ENCODE measurements at places on chromosomes 1 and 21.

- no peak for DNase-seq
Measured at GRCh38 chr1:162717548-162718184, 72.8 kb upstream of the HSD17B7 start.

- no peak for DNase-seq
Measured at GRCh38 chr1:176066709-176067108, 140.4 kb downstream of the COP1 start.

GRCh38 chr1:77824694-77825093 is 45.2 kb downstream of the MIGA1 start:
- no peak for DNase-seq

DNA sequence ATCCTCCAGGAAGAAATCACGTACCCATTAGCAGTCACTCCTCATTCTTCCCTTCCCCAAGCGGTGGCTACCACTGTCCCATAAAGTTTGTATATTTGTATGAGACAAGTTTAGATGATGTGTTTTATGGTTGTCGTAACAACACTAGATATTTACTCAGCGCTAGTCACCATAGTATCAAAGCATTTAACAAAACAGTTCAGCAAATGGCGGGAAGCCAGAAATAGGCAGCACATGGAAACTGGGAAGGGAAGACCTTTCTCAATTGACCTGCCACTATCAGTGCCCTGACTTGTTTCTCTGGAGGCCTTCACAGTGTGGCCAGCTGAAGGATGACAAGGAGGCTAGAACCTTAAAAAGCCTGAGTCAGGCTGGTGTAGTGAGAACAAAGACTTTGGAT is 31.1 kb downstream of the CNST start:
- no peak for DNase-seq

DNA sequence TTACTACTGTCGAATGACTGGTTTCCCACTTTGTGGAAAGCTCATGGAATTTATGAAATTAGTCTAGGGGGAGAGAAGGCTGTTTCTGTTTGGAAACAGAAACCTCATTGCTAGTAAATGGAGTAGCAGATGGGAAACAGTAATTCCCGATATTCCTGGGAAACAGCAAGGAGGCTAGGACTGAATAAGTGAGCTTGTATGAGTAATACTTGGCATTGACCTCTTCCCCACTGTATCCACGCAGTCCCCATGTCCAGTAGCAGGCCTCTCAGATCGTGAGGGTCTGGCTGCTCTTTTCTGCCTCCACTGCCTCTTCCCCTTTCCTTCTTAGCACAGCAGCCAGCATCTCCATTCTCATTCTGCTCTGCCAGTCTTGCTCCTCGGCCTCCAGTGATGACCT is 75.5 kb downstream of the PRDM2 start:
- DNase-seq = no peak

DNA sequence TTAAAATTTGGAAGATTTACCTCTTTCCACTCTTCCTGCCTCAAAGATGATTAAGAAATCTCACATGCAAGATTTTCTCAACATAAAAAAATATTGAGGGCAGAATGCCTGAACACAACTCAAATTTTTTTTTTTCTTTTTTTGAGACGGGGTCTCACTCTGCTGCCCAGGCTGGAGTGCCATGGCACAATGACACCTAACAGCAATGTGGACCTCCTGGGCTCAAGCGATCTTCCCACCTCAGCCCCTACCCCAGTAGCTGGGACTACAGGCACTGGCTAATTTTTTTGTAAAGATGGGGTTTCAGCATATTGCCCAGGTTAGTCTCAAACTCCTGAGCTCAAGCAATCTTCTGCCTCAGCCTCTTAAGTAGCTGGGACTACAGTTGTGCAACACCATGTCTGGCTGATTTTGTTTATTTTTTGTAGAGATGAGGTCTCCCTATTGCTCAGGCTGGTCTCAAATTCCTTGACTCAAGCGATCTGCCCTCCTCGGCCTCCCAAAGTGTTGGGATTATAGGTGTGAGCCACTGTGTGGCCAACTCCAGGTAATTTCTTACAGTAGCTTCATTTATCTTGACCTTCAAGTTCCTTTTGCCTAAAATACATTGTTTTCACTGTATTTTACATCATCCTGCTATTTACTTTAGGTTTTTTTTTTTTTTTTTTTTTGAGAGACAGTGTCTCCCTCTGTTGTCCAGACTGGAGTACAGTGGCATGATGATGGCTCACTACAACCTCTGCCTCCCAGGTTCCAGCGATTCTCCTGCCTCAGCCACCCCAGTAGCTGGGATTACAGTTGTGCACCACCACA is 10.4 kb downstream of the NUCKS1 start:
- no peak for DNase-seq

GRCh38 chr1:89763649-89763986 is 57.2 kb upstream of the LRRC8D start:
- no peak for DNase-seq

DNA sequence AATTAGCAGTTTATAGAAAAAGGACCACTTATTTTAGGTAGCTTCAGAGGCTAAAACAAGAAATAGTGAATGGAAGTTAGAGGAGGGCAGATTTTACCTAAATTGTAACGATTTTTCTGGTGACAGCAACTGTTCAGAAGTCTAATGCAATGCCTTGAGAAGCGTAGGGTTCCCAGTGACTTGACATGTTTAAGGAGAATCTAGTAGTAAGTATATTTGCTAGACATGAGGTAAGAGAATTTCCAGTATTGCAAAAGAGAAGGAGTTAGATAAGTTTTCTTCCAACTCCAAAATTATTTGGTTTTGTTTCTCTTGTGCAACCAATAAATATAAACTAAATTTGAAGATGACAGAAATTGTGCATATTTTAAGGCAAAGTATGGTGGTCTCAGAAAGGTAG is 140.0 kb downstream of the SMYD3 start:
- peak; percentile 20 for DNase-seq

- DNase-seq = no peak
Measured at GRCh38 chr1:67355745-67356424, 48.2 kb downstream of the IL12RB2 start.

DNA sequence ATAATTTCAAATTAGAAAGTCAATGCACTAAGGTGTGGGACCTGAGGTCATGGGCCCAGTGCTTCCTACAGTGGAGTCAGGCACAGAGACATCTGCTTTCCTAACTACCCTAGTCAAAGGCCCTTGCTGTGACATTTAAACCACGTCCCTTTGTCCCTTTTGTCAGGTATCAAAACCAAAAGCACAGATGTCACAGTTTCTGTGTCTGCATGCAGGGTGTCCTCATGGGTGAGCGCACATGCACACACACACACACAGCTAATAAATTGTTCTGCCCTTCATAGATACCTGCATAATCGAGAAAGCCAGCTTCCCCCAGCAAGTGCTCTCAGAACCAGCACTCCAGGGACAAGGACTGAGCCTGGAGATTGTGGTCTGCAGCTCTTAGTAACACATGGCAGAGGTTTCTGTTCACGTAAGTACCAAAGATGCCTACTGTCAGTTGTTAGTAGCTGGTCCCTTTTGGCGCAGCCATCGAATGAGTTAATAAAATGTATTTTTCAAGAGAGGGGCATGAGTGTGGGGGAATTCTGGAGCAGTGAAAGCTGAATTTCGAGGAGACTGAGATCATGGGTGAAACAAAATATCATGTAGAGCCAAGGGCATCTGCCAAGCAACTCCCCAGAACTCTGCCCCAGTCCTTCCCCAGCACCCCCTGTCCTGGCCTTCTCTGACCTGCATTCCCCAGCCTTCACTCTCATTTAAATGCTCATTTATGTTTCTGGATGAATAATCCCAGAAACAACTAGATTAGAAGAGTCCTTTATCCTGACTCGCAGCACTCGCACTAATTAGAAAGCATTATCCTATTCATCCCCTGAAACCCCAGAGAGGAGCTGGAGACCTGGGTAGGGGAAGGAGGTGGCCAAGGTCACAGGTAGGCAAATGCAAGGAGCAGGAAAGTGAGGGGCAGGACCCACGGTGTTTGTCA is 25.5 kb downstream of the TNR start:
- no peak for DNase-seq

- DNase-seq = peak; percentile 49
Measured at GRCh38 chr1:173285048-173285447, 77.9 kb upstream of the TNFSF4 start.

GRCh38 chr1:70265946-70266345 is 44.8 kb downstream of the SRSF11 start:
- DNase-seq = no peak
